Dorsolateral prefrontal cortex (tissue), 122 donors: ENCODE measurements at places on chromosomes 6 and 20.

DNA sequence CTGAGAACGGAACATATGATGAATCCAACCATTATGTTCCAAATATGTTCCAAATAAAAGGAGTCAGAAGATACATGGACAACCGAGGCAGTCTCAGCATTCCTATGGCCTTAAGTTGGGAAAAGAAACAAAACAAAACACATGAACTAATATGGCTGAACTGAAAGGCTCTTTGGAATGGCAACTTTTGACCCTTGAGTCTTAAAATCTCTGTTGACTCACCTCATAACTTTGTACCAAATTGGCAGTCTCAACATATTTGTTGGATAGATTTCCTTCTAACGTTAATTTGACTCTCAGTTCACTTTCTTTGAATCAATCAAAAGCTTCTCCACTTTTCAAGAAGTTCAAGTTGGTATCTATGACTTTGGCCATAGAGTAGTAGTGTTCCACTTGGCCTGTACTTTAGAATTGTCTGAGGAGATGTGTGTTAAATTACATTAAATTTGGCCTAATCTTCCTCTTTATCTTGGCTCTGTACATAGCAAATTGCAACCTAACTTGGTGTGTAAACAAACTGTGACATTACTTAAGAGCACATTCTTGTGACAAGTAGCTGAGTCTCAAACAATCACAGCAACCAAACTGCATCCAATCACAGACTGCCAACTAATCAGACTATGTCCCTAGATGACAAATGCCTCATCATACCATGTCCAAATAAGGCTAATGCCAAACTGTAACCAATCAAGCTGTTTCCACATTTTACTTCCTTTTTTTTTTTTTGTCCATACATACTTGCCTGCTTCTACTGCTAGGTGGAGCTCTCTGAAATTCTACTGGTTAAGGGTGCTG is 208.8 kb downstream of the BMP2 start:
- DNase-seq: no peak

DNA sequence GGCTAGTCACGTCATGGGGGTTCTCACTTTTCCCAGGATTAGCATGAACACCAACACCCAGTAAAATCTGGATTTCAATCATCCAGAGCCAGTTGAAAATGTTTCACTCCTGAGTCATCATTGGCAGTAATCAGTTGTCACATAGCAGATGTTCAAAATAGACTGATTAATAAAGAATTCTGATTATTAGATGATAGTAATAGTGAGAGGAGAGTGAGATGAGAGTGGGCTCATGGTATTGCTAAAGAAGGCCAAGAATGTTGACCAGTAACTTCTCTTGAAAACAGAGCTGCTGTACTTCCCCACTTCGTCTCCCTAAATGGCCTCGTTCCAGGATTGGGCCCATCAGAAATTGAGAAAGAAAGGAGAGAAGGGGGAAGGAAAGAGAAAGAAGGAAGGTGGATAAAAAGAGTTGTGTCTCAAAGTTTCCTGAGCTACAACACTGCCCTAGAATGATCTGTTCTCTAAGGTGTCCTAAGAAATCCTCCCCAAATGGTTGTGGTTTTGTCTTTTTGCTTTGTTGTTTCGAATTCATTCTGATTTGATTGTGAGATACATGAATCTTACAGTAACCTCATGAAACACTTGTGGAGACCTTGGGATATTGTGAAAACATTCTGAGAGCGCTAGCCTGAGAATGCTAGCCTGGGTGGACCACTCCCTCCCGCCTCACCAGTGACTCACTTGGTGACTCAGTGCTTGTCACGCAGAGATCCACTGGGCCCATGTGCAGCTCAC is 502.2 kb upstream of the JARID2 start:
- no peak for DNase-seq

GRCh38 chr6:75020376-75020775 is 185.5 kb downstream of the COL12A1 start:
- no peak for DNase-seq

DNA sequence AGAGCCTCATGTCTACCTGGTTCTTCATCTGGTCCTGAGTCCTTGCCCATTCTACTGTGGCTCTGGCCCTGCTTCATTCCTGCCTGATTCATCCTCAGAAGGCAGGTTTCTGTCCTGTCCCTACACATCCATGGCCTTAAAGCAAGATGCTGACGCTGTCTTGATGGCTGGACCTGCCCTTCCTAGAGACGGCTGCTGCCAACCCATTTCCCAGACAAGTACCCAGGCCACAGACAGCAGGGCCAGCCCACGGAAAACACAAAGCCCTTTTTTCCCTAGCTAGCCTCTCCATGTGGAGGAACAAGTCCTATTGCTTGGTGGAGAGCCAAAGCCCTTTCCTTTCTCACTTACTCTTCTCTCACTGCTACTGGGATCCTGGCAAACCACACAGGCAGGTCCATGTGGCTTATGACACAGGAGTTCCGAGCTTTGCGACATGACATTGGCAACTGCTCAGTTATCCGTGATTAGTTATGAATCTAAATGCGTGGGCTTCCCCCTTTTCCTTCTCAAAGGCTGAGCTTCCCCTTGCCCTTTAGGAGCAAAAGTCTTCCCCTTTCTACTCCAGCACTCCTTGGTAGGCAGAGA is 72.9 kb downstream of the SLC22A3 start:
- DNase-seq: no peak

- no peak for DNase-seq
These were observed 75.7 kb upstream of the BHLHE23 start for GRCh38 chr20:63082308-63082938.

DNA sequence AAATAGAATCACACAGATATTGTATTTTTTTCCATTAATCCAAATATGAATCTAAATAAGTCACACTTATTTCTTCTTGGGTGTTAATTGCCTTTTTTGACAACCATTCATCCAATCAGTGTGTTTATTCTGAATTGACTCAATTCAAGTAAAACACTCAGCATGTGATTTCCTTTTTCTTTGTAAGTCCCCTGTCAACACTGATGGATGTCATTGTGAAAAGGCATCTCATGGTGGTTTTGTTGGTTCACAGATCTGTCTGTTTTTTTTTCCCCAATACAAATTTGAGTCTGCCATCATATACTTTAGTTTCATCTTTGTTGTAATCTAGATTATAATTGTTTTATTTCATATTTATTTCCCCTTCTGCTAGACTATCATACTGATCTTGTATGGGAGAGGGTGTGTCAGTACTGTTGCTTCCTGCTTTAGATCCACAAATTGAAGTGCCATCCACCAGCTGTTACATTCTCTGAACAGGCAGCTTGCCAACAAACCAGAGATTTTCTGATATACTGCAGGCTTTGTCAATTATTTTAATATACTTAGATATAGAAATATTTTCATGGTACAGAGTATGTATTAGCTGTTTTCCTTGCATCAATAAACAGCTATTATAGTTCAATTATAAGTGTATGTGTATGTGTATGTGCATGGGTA is 64.2 kb upstream of the FLRT3 start:
- no peak for DNase-seq
